Stimulated activated CD4-positive, alpha-beta T cell treated with anti-CD3 and anti-CD28 coated beads, Interleukin-4, amount 100 ng/mL, for 1 hour (primary cell): ENCODE measurements at places on chromosomes 3 and 15.

DNA sequence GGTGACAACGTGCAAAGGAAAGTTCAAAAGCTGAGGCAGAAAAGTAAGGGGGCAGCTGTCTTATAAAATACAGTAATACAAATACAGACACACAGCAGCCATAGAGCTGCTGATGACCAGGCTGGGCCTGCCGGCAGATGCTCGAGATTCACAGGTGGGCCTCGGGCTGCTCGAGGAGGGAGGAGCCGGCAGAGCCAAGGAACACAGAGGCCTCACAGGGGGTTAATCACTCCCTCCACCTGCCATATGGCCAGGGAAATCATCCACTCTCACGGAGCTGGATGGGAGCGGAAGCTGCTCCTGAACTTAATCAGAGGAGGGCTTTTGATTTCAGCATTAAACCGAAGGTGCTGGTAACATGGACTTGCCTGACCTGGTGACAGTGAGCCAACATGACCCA is 29.6 kb upstream of the MGLL start:
- DNase-seq: no peak

GRCh38 chr3:178060407-178060806 is 475.8 kb upstream of the KCNMB2 start:
- no peak for DNase-seq

GRCh38 chr3:160009525-160009924 is 20.9 kb downstream of the IL12A start:
- no peak for DNase-seq

GRCh38 chr15:45197512-45197911 is 9.7 kb upstream of the SHF start:
- DNase-seq: no peak

- no peak for DNase-seq
Measured at GRCh38 chr3:194536871-194537637, 50.3 kb upstream of the ATP13A3 start.

DNA sequence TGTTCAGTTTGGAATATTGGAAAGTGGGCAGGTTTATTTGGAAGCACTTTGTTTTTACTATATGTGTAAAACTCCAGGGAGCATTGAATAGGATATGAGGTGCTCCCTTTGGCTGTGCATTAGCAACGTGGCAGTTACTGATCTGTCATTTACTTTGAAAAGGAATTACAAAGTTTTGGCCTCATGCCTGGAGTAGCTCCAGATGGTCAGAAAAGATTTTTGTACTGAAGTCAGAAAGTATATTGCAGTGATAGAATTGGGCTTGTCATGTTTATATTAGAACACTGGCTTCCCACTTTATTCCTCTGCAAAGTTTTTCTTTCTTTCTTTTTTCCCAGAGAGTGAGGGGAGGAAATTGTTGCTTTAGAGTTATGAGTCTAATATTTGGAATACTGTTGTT is 26.1 kb downstream of the FNDC3B start:
- no peak for DNase-seq

GRCh38 chr3:67461667-67462142 is 192.7 kb downstream of the SUCLG2 start:
- DNase-seq: no peak

- no peak for DNase-seq
Measured at GRCh38 chr3:87069971-87070370, 79.0 kb upstream of the VGLL3 start.

GRCh38 chr3:11290743-11291680 is 18.8 kb downstream of the ATG7 start:
- no peak for DNase-seq

GRCh38 chr3:62727536-62727935 is 147.7 kb downstream of the CADPS start:
- DNase-seq: no peak

GRCh38 chr15:29196290-29196689 is 73.3 kb downstream of the NSMCE3 start:
- no peak for DNase-seq

DNA sequence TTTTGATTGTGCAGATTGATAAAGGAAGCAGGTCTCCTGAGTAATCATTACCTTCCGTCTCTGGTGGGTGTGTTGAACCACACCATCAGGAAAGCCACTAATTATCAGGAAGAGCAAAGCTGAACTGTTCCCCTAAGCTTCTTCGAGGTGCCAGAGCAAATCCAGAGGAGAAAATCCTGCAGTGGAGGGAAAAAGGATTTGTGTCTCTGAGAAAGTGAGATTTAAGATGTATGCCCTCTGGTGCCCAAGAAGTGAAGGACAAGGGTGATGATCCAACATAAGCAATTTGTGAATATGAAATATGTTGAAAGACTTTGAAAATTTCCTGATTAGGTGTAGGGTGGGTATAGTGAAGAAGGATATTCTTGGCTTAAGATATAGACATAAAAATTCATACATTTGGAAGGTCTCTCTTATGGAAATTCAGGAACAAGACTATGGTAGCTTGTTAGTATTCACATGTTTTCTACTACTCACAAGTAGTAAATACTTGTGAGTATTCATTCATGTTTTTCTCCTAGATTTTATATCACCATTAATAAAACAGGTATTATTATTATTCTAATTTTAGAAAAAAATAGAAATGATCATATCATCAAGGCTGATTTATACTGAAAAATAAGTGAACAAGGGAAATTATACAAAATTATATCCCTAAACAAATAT is 34.8 kb downstream of the COMMD2 start:
- DNase-seq: no peak

DNA sequence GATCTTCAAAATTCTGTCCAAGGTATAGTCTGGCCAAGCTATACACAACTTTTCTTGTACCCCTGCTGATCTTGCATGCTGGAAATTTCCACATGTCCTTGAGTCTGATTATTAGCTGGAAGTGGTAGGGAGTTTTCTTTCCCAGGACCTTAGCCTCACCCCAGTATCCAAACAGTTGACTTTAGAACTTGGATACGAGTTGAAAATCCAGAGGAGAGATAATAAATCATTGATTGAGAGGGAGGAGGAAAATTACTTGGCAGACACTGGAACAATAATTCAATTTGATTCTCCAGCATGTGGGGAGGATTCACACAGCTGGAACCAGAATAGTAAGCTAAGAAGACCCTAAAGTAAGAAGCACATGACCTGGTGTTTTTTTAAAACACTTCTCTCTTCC is 116.4 kb downstream of the IL5RA start:
- DNase-seq: no peak

GRCh38 chr3:151331696-151332095 is 2.3 kb upstream of the P2RY13 start:
- no peak for DNase-seq

DNA sequence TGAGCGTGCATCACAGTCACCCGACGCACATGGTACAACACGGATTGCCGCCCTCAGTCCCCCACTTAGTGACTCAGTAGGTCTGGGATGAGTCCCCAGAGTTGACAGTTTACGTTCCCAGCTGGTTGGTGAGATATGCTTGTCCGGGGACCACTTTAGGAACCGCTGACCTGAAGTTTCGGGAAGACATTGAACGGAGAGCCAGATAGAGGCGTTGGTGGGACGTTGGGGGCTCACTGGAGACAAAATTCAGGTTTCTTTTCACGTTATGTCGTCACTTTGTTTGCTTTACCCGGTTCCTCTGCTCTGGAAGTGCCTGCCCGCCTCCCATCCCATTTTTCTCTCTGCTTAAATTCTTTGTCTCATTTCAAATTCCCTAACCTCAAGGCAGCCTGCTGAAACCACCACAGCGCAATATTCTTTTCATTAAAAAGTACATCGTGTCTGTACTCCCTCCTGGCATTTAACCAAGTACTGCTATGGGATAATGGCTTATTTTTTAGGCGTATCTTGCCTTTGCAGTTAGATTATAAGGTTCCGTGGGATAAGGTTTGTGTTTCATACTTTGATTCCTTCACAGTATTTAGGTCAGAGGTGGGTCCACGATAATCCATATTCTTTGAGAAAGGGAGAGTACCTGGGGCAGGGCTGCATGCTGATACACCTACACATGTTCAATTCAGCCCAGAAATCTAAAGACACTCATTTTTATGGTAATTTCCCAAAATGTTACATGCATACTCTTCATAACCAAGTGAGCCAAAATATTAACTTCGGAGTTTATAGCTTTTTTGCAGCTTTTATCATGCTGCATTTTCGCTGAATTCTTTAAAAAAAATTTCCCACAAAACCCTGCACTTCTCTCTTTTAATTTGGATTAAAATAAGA is 921 bp downstream of the LMLN start:
- DNase-seq: no peak

DNA sequence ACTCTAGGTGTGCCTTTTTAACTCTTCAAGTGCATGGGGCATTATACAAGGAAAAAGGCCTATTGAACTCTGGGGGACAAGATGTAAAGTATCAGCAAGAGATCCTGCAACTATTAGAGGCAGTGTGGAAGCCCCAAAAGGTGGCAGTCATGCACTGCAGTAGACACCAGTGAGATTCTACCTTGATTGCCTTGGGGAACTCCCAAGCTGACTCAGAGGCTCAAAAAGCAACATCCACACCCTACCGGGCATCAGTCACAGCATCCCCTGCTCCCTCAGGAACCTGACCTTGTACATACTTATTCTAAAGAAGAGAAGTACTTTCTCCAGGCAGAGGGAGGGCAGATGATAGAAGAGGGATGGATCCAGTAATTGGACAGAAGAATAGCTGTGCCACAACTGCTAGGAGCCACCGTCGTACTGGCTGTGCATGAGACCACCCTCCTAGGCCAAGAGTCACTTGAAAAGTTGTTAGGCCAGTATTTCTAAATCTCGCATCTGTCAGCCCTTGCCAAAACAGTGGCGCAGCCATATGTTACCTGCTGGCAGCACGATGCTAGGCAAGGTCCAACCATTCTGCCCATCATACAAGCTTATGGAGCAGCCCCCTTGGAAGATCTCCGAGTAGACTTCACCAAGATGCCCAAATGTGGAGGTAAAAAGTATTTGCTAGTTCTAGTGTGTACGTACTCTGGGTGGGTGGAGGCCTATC is 523.1 kb upstream of the FRG2C start:
- no peak for DNase-seq

- no peak for DNase-seq
Measured at GRCh38 chr3:76028774-76029173, 243.4 kb upstream of the ZNF717 start.

GRCh38 chr3:13308380-13308801 is 111.7 kb downstream of the NUP210 start:
- peak; percentile 25 for DNase-seq

DNA sequence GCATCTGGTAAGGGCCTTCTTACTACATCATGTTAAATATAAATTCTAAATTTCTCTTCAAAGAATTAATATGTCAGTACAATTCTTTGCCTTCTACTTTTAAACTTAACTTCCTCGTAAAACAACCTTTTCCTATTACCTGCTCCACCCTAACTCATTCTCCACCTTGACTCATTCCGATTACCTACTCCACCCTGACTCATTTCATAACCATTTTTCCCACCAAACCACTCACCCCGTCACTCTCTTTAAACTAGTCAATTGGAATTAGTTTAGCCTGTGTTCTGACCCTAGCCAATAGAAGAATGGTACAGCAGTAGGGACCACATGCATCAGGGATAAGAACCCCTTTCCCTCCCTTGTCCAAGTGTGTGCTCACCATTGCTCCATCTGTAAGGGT is 65.6 kb downstream of the PLSCR2 start:
- no peak for DNase-seq

DNA sequence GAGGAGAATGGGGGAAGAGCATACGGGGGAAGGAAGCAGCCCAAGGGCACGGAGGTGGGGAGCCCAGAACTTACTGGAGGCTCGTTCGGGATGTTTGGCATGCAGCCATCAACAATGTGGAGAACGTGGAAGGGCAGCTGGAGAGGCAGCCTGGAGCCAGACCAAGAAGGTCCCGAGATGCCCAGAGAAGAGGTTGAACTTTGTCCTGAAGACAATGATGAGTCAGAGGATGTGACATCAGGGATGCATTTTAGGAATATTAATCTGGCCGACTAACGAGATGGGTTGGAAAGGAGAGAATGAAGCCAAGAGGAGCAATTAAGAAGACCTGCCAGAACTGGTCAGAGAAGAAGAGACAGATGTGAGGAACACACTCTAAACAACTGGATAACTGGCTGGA is 98.2 kb downstream of the SRGAP3 start:
- no peak for DNase-seq

DNA sequence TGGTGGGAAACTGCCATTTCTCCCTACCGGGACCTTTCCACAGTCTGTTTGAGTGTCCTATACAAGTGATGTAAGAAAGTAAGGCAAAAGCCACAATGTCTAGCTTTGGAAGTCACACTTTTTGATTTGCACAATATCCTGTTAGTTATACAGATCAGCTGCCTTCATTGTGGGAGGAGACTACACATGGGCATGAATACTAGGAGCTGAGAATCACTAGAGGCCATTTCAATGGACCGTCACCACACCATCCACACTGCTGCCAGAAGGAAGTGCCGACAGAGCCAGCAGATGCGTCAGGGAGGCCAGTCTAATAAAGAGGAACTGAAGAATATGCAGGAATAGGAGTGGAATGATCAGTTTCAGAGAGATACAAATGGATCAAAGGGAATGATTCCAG is 65.8 kb downstream of the SCN11A start:
- no peak for DNase-seq

DNA sequence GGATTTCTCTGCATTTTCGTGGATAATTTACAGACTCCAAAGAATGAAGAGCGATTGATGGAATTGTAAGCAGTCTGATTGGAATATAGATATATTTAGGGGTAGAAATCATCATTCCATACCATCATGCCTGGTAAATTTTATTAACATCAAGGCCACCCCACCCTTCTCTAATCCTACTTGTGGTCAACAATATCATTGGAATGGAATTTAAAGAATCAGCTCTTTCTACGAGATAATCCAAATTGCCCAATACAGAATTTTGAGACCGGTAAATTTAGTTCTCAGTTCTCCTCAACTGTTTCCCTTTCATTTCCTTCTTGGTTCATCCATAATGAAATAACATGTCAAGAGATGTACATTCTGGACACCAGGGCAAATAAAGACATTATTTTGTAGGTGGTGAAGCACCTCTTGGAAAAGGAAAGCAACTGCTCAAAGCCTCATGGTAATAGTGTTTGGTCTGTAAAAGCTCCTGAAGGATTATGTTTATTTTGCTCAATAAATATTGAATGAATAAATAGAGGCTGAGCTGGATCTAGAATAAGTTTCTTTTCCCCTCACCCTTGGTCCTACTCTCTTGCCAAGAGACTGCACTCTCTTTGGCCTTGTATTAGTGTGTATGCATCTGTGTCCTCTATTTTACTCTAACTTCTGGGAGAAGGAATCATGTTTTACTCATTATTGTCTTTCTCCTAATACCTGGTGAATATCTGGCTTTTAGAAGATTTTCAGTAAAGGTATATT is 133.7 kb upstream of the BCL6 start:
- DNase-seq: no peak

GRCh38 chr3:88235102-88235501 is 85.3 kb downstream of the C3orf38 start:
- DNase-seq: no peak

- DNase-seq: no peak
Measured at GRCh38 chr15:43190178-43190577, 5.0 kb downstream of the CCNDBP1 start.

GRCh38 chr15:85002517-85002916 is 20.9 kb downstream of the PDE8A start:
- DNase-seq: no peak
